Skin of body (tissue), 3 donors: ENCODE measurements at places on chromosomes 1 and 21. TPM values are rescaled to one million over a fixed set of nuclear protein-coding genes. Genes with fewer than 3 reads are reported as not detected.

The PAQR7 gene
- 8.4 TPM for total RNA-seq

The SLC44A3 gene
- 1.8 TPM for total RNA-seq

The GJA9 gene
- not detected for total RNA-seq

The PALMD gene
- 58.0 TPM for total RNA-seq
